Activated effector memory CD4-positive, alpha-beta T cell treated with Interleukin-2 at 50 U/mL for 16 hours (primary cell): ENCODE measurements at places on chromosomes 7 and 10.
A peak's percentile ranks its signal among the peaks of the same experiment; 100 is the strongest.

DNA sequence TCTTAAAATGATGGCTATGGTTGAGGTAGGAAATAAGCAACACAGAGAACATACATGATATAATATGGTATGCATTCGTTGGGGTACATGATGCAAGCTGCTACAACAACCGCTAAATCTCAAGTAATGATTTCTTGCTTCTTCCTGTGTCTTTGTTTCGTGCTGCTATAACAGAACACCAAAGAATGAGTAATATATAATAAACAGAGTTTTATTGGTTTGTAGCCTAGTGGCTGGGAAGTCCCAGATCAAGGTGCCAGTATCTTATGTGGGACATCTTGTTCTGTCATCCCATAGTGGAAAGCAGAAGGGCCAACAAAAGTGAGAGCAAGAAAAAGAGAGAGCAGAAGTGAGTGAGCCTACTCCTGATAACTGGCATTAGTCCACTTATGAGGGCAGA lies 689.7 kb downstream of the SUGCT start:
- no peak for DNase-seq

DNA sequence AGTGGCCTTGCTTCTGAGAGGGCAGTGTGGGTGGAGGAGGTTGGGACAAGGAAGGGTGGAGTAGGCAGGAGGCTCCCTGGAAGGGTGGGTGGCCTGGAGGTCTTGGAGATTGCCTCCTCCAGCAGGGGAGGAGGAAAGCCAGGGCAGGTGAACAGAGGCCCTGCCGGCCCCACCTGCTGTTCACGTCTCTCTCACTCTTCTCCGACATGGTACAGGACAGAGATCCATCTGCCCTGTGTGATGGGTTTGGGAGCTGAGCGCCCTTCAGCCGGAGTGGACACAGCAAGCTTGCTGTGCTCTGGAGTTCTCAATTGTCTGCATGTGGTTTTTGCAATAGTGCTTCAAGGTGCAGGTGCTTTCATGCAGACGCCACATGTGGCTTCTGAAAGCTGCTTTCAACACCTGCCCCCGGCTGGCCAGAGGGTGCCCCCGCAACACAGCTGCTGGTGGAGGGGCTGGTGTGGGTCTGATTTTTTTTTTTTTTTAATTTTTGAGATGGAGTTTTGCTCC lies 82.8 kb upstream of the GNA12 start:
- DNase-seq: no peak

GRCh38 chr7:150862356-150862755 lies 10.0 kb downstream of the AOC1 start:
- DNase-seq: no peak

GRCh38 chr10:28381903-28382347 lies 79.1 kb upstream of the MPP7 start:
- DNase-seq: peak; percentile 68

- peak; percentile 38 for DNase-seq
These were observed 18.7 kb downstream of the HSPA12A start for GRCh38 chr10:116723428-116724281.

- DNase-seq: no peak
These were observed 101.3 kb downstream of the MDFIC start for GRCh38 chr7:115023219-115023618.

DNA sequence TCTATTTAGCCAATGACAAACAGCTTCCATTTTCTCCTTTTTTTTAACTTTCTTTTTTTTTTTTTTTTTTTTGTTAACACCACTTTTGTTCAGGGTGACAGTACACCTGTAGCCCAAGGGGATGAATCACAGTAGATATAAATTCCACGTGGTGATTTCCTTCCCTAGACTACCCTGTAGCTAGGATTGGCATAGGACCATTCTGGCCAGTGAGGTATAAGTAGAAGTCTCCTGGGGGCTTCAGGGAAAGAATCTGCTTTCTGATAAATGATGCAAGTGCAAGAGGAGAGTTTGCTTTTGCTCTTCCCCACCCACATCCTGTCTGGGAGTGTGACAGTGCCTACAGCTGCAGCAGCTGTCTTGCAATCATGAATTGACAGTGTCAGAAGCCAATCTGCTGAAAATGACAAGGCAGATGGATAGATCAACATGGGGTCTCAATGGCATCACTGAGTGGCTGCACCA lies 63.2 kb upstream of the TOMM7 start:
- DNase-seq: peak; percentile 13

- no peak for DNase-seq
These were observed 66.9 kb downstream of the FAM53B start for GRCh38 chr10:124677293-124677699.

GRCh38 chr10:20847512-20847911 lies 49.6 kb downstream of the NEBL start:
- DNase-seq: no peak

- DNase-seq: no peak
These were observed 2.1 kb downstream of the DNAJC9 start for GRCh38 chr10:73244866-73245477.

DNA sequence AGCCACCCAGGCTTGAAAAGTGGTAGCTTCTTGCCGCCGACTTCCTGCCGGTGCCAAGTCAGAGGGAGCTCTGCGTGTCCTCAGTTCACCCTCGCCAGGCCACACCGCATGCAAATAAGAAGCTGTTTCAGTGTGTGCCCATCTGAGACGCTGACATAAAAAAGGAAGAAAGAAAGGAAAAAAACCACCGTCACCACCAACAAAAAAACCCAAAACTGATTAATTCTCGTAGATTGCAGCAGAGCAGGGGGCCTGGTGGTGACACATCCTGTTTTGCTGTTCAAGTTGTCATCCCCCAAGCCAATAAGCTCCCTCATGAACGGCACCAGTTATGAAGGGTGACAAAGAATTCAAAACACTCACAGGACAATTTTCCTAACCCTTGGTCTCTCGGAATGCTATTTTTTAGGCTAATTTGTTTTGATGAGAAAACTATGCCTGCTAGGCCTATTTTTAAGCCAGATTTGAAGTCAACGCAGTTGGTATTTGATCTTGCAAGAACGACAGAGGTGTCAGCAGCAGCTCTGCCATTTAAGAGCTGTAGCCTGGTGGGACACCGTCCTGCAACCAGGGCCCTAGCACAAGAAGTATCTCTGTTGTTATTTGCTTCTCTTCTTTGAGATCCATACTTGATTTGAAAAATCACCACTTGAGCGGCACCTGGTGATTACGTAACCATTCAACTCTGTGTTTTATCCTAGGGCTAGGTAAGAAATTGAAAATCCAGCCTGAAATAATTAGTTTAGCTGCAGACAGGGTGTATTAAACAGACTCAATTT lies 145.6 kb downstream of the PFKFB3 start:
- peak; percentile 74 for DNase-seq

DNA sequence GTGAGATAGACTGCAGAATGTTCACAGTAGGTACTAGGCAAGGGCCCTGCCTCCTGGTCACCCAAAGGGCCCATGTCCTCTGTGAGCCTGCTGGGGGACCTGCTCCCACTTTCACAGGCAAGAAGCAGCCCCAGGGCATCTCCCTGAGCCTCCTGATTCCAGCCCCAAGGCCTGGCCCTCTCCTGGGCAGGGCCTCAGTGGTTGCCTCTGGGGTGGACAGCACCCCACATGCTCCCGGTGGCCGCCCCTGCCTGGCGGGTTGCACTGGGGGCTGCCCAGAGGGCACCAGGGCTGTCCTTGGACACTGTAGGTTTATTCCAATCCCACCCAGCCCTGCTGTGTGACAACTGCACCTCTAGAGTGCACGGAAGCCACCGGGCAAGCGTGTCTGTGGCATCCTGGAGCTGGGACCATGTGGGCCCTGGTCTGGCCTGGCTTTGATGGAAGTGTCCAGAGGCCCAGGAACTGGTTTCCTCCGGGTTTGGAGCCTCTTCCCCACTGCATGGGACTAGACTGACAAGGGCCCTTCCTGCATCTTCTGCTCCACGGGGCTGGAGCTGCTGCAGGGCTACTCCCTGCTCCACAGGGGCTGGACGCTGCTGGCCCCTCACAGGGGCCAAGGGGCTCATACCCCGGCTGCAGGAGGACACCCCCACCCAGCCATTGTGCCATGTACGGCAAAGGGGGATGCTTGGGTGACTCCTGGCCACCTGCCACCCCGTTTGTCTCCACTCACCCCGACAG lies 25.0 kb upstream of the SYCE1 start:
- DNase-seq: no peak

GRCh38 chr10:44806950-44807349 lies 104.2 kb upstream of the TMEM72 start:
- no peak for DNase-seq

GRCh38 chr7:117375380-117375779 lies 51.9 kb downstream of the ASZ1 start:
- no peak for DNase-seq

DNA sequence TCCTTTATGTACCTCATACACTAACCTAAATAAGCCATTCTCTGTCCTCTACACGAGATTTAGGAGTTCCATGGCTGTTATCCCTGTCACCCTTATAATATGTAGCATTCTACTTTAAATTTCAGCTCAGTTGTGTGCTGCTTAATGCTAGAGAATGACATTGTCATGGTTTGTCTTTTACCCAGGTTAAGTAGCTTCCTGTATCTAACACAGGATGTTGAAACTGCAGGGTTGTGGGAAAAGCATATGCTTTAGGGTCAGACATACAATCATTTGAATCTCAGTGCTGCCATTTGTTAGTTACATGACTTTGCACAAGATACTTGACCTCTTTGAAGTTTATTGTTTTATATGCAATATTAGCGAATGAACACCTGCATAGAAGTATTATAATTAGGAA lies 235.1 kb upstream of the CACNA2D1 start:
- DNase-seq: no peak

- DNase-seq: no peak
These were observed 16.9 kb upstream of the TRIM56 start for GRCh38 chr7:101068401-101068800.

- no peak for DNase-seq
These were observed 170.0 kb upstream of the CDCA7L start for GRCh38 chr7:22115689-22116088.

GRCh38 chr10:110304394-110304779 lies 333 bp downstream of the SMNDC1 start:
- no peak for DNase-seq

DNA sequence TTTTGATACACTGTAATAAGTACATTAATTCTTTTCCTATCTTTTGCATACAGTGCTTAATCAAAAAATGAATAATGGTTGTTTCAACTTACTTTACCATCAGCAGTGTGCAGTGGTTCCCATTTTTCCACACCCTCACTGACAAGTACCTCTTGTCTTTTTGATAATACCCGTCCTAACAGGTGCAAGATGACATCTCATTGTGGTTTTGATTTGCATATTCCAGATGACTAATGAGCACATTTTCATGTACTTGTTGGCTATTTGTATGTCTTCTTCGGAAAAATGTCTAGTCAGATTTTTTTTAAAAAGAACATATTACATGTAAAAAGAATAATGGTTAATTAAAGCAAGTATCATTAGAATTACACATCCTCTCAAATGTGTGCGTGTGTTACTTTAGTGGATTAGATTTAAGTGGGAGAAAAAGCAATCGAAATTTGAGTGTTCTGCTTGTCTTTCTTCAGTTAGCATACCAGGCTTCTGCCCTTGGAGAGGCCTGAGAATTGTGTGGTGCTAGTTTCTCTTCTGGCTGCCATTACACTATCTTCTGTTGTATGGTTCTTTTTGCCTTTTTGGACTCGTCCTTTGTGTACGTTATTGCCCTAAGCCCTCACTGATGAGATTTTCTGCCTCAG lies 291.2 kb downstream of the AUTS2 start:
- DNase-seq: no peak

DNA sequence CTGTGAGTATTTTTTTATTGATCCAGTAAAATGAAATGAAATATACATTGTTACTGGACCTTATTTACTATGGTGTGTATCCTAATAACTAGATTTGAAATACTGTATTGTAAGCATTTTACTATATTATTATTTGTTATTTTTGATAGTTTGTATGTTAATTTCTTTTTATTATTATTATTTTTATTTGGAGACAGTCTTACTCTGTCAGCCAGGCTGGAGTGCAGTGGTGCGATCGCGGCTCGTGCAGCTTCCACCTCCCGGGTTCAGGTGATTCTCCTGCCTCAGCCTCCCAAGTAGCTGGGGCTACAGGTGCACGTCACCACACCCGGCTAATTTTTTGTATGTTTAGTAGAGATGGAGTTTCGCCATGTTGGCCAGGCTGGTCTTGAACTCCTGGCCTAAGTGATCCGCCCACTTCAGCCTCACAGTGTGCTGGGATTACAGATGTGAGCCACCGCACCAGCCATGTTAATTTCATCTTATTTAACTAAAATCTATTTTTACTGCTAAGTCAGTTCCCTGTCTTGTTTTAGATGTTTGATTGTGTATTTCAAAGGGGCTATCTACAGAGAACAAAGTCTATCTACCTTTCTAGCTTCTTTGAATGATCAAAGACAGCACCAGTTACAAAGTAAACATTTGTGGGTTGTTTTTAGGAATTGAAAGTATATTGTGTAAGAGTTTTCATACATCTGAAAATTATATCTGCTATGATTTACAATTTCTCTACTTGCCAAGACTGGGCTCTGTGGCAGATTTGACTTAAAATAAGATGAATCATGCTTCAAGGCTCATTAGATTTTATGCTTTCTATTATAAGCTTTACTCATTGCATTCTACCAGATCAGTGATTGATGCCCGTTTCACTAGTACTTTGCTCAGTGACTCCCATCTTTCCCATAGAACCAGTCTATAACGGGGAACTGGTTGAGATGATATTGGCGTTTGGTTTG lies 41.6 kb downstream of the CDC123 start:
- no peak for DNase-seq

DNA sequence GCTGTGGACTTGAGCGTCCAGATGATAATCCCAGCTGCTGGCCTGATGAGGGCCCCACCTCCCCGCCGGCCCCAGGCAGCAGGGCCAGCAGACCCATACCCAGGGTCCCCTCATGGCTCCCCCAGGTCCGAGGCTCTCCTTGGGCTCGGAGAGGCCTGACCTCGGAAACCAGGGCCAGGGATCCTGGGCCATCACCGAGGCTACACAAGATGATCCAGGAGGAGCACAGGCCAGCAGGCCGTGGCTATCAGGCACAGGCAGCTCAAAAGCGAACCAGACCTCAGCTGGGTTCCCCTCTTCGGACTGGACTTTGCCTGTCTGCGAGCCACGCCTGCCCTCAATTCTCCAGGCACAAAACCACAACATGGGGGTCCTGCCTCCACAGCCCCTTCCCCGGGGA lies 17.4 kb downstream of the PDGFA start:
- DNase-seq: no peak

DNA sequence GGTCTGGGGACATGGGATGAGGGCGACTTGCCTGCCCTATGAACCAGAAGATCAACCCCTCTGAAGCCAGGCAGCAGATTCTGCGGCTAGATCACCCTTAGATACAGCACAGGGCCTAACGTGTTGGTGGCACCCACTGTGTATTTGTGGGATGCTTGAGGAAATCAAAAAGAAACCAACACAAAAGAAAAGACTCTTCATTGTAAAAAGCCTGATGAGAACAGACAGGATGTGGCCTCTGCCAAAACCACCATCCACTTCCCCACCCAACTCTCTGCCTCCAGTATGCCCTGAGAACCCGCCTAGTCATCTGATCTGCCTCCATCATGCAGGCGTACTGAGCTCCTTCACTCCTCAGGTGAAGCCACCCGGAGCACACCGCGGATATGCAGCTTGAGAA lies 97.2 kb upstream of the INSYN2A start:
- peak; percentile 14 for DNase-seq
